NCI-H1092 treated with DMSO at 0.1 percent for 48 hours (cell line): ENCODE measurements at places on chromosomes 4 and X.

GRCh38 chrX:149346306-149346705, 158.8 kb downstream of the IDS start:
- DNase-seq = no peak

- peak; percentile 17 for DNase-seq
Measured at GRCh38 chr4:58732973-58733372, 1622.8 kb upstream of the IGFBP7 start.

DNA sequence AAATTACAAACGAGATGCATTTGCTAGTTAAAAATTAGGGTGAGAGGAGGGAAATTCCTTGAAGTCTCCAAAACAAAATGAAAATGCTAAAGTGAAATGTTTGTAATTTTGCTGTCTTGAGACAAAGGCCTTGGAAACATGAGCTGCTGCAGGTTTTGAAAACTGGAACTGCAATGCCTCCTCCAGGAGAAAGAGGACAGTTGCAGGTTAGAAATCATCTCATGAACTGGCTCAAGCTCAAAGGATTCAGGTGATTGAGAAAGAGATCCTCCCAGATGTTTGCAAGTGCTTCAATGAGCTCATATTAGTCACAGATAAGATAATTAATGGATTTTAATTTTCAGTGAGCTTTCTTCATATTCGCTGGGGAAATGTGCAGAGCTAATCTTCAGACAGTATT, 32.4 kb downstream of the SMPX start:
- DNase-seq = peak; percentile 45

GRCh38 chrX:50154429-50154828, 46.4 kb downstream of the AKAP4 start:
- DNase-seq = no peak

DNA sequence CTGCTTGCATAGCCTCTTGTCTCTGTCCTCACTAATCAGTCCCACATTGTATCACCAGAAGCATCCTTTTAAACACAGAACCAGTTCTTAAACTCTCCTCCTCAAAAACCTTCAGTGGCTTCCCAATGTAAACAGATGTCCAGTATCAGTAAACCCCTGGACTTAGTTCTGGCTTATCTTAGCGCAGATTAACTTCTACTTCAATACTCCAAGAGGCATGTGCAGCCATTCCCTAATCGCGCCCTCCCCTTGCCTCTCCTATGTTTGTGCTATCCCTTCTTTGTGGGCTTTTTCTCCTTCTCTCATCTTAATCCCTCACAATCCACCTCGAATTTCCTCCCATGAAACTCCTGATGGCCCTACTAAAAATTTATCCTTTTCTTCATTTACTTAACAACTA, 193.8 kb downstream of the FBXO8 start:
- DNase-seq = no peak

- DNase-seq = no peak
Measured at GRCh38 chr4:57270346-57270745, 160.2 kb upstream of the IGFBP7 start.

DNA sequence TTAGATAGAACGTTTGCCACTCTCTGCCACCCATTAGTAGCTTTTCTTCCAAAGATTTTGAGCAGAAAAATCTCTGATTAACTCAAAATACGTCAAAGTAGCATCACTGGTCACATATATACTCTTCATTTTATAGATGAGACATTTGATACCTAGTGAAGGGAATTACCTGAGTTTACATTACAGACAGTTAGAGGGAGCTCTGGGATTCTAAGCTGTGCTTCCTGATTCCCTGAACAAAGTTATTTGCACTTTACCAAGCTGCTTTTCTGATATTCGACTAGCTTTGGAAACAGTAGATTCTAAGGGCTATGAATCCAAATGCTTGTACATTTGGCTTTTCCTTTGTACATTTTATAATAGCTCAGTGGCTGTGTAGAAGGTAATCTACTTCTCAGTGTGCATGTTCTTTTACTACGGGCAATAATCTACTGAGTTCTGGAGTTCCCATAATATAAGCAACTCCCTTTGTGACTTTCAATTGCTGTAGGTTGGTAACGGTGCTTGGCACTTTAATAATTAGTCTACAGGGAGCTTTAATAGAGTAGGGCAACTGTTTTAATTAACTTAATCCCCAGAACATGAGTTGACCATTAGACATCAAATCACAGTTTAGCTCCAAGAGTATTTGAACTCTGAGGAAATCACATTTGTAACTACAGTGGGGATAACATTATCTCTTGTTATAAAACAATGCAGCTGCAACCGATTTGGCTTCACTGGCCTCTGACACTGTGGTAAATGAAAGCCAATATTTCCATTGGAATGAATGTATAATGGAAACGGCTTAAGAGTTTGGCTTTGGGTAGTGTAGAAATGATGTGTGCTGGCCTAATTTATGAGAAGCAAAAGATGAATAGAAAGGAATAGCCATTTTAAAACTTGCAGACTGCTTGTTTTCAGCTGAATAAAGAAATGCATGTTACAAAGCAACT, 1602.4 kb downstream of the STIM2 start:
- no peak for DNase-seq

- DNase-seq = no peak
Measured at GRCh38 chrX:47380268-47380667, 9.9 kb downstream of the ZNF157 start.
